ENCODE measurements at places on chromosomes 12 and 14.

DNA sequence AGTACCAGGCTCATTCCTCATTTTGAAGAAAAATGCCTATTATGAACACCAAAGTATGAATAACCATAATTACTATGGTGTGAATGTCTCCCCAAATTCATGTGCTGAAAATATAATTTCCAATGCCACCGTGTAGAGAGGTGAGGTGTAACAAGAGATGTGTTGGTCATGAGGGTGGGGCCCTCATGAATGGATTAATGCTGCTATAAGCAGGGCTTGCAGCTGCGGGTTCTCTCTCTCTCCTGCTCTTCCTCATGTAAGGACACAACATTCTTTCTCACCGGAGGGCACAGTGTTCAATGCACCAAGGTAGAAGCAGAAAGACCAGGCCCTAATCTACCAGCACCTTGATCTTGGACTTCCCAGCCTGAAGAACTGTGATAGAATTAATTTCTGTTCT lies 70.0 kb downstream of the TMTC1 start:
- DNase-seq: no peak

DNA sequence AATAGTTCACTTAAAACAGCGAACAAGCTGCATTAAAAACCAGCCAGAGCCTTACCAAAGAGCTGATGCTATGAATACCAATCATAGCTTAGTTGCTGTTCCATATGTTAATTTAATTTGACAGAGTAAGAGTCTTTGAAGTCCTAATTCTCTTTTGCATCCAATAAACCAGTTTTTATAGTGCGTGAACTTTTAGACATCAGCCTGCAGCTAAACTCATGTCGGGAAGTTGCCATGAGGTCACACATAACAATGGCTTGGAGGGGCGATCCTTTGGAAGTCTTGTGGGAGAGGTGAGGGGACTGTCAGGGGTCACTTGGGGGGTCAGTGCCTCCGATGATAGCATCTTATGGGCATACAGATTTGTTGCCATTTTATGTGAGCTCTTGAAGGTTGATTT lies 81.7 kb downstream of the HMGA2 start:
- no peak for DNase-seq

DNA sequence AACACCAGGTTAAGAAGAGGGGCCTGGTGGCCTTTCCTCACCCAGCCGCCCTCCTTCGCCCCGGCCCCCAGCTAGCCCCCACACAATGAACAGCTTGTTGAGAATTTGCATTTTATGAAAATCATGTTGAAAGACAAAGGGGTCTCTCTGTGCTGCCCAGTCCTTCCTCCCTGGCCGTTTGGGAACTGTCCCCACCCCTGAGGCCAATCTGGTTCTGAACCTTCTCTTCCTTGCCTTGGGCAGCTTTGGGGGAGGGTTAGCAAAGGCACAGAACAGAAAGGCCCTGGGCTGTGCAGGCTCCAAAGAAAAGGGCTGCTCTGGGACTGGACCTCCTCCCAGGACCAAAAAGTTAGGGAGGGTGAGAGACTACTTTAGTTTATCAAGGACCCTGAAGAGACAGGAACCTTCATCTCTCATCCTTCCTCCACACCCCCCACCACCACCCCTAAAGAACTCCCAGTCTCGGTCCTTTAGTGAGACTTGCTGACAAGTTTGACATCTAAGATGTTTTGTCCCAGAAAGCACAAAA lies 1.3 kb downstream of the TAMALIN start:
- no peak for DNase-seq

DNA sequence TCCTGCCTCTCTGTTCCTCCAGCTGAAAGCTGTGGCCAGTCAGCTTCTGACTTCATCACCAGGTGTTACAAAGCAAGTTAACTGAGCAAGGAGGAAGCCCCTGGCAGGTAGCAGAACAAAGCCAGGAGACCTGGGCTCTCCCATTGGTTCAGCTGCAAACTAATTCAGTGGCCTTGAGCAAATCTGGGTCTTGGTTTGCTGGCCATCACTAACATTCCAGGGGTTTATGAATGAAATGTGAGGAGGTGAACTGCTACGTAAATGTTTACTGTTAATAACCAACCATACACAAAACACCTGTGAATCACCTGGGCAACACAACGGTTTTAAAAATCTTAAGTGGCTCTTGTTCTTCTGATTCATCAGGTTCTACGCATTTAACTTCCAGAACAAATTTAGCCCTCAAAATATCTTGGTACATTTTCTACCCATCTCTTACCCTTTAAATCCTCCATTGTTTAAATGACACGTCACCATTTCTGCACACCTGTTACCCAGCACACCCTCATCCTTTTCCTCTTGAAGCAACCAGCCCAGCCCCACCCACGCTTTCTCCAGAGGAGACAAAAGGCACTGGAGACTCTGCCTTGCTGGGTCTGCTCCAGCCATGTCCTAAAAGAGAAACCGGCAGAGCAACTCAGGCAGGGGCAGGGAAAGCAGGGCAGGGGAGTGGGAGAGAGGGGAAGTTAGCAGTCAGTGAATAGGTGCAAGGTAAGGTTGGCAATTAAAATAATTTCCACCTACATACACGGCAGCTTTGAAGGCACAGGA lies 49.3 kb upstream of the TSPAN11 start:
- DNase-seq: peak; percentile 16
